ENCODE measurements at places on chromosomes 7 and 10.
A peak's percentile ranks its signal among the peaks of the same experiment; 100 is the strongest.

GRCh38 chr7:28348636-28349035 is 63.7 kb upstream of the CREB5 start:
- DNase-seq = no peak

GRCh38 chr10:21634599-21635365 is 100.8 kb downstream of the MLLT10 start:
- no peak for DNase-seq

DNA sequence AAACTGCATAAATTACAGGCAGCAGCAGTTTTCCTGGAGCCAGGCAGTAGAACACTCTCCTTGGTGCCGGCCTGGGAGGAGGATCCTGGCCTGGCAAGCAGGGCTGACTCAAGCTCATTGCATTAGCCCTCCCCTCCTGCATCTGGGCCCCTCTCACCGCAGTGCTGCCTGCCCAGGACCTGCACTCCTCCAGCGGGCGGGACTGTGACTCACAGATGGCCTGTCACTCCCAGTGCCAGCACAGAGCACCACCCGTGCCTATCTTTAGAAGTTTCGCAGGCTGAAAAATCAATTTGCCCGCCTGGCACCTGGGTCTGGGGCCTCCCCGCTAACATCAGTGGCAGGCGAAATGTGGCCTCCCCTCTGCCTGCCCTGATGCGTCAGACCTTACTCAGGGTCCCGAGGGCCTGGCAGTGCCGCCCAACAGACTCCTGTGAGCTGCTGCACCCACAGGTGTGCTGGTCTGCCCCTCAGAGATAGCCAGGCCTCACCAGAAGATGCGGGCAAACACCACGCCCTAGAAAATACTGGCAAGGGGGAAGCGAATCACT is 123.8 kb downstream of the KCNMA1 start:
- DNase-seq = no peak

DNA sequence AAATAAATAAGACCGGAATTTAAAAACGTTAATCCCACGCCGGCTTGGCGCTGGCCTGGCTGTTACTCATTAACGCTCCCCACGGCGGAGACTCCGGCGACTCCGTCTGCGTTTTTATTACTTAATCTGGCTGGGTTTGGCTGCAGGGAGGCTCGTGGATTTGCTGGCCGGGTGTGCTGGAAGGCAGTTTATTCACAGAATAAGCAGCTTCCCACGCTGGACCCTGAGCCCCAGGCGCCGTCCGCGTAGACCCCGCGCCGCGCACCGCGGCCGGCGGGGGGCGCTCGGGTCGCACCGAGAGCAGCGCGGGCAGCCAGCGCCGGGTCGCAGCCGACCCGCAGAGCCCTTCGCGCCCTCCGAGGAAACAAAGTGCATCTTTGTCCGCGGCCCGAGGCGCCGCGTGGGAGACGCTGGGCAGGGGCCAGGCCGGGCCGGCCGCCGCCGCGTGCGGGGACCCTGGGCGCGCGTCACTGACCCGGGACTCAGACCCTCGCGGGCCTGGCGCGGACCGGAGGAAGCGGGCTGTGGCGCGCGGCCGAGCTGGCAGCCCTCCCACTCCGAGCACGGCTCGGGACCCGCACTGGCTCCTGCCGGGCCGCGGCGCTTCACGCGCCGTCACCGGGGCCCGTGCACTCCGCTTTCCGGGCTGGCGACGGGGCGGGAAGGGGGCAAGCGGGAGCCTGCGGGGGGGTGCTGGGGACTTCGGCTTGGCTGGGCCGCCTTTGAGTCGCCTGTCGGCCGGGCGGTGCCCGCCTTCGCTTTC is 587 bp upstream of the GRK5 start:
- DNase-seq = peak; percentile 50

GRCh38 chr7:94655848-94656657 is at the start of gene SGCE:
SGCE (minus strand) TSS chr7:94656133; CDS start chr7:94656098, 35 bp downstream.
- DNase-seq = peak; percentile 15

DNA sequence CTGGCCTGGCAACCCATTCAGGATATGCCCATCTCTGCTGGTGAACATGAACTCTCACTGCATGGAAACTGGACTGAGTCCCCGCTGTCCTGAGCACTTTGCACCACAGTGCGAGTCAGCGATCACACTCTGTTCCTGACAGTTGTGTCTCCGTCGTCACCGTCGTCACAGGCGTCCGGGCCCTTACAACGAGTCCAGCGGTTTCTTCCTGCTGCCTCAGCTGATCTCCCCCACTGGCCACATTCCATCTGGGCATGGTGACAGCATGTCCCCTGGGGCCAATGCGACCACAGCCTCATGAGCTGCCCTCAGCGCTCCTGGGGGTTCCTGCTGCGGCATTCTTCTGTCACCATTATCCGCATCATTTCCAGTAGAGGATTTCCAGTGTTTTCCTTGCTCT is 76.8 kb upstream of the KLF6 start:
- no peak for DNase-seq

GRCh38 chr10:121891103-121891502 is 36.7 kb downstream of the ATE1 start:
- no peak for DNase-seq

- no peak for DNase-seq
Measured at GRCh38 chr7:150965273-150965830, 12.8 kb downstream of the KCNH2 start.

DNA sequence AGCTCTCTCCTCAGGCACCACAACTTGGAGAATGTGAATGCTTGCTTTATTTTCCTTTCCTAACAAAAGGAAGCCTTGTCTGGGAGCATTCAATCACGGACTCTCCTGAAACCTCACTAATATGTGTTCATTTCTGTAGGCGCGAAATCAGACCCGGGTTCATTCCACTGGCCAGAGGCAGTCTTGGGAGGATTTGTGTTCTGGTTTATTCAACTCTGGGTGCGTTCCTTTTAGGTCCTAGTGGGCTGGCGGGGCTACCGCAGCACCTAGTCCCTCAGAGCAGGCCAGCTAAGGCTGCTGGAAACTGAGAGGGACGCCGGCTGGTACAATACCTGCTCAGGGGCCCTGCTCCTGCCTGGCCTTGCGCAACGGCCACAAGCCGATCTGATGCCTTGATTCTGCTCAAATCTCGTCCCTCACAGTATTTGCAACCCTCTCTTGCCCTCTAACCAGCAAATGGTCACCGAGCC is 7.5 kb downstream of the HOXA4 start:
- no peak for DNase-seq

GRCh38 chr10:113069595-113069994 is 119.5 kb downstream of the TCF7L2 start:
- no peak for DNase-seq

DNA sequence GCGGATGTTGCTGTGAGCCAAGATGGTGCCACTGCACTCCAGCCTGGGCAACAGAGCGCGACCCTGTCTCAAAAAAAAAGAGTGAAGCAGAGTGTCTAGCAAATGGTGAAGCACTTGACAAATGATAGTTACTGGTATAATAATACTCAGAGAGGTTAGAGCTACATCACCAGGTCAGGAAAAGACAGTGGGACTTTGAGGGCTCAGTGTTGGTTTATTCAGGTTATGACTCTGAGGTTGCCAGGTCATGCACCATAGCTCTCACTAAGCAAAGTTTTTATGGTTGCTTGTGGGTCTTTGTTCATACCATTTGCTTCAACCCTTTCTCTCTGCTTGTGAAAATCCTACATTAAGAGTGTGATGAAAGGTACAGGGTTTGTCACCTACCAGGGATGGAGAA is 13.6 kb downstream of the MRPS33 start:
- DNase-seq = no peak

- DNase-seq = no peak
Measured at GRCh38 chr10:128180843-128181242, 54.6 kb upstream of the MKI67 start.

DNA sequence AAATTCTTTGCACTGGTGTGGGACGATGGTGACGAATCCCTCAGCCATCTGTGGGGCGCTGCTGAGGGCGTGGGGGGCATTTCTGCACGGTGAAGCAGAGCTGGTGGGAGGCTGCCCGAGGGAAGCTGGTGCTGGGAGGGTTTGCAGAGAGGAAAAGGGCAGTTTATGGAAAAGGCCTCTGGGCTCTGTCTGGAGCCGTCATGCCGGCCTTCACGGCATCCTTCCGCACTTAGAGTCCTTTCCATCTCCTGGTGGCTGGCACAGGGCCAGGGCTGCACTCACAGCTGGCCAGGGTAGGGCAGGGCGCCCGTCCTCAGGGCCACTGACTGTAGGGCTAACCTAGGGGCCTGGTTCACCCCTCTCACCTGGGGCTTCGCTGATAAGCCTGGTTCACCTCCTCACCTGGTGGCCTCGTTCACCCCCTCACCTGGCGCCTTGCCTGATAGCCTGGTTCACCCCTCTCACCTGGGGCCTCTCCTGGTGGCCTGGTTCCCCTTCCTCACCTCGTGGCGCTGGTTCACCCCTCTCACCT is 598 bp upstream of the AMZ1 start:
- DNase-seq = no peak

GRCh38 chr10:46545861-46546590 is 10.4 kb downstream of the GPRIN2 start:
- DNase-seq = no peak

GRCh38 chr10:31383810-31384588 is 65.0 kb downstream of the ZEB1 start:
- DNase-seq = no peak

DNA sequence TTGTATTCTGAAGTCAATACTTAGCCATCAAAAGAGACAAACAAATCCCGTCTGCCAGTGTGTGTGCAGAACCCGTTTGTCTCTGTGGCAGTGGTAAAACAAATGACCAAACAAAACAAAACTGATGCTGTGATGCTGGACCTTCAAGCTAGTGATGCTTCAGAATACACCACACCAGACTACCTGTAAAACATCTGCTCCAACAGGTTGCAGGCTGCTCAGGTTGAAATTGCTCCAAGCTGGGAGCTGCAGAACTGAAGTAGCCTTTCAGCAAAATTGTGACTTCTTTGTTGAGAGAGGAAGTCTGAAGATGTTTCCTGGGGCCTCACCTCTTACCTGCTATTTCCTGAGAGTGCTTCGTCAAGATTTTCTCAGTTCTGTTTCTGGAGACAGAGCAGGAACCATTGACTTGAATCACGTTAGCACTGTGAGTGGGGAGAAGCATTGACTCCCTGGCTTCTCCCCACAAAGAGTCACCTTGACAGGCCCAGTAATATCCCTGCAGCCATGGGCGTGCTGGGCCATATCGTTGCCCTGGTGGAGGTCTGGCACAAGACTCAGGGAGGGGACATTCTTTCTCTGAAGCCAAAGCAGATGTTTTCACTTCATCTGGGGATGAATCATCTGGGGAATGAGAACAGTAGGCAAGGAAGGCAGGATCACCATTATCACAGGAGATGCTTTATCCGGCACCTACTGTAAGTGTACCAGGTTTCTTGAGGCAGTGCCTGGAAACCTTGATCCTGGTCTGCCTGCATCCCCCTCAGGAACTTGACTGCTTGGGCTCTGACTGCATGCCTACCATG is 80.2 kb downstream of the RBM20 start:
- DNase-seq = no peak

DNA sequence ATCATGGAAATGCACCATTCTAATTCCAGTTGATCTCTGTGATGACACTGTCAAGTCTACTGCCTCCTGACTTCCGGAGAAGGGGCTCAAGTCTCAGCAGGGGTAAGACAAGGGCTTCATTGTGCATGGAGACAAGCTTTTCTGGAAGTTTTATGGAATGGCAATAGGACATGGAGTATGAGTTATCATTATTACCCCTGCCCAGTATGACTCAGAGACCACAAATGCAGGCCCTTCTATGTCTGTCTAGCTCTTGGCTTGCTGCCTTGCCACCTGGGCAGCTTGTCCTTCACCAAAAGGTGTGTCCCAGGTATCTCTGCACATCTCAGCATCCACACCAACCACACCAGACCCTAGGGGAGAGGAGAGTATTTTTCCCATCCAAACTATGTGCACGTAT is 34.9 kb upstream of the KIAA1217 start:
- DNase-seq = no peak

GRCh38 chr7:7104314-7104698 is 78.0 kb upstream of the C1GALT1 start:
- no peak for DNase-seq

DNA sequence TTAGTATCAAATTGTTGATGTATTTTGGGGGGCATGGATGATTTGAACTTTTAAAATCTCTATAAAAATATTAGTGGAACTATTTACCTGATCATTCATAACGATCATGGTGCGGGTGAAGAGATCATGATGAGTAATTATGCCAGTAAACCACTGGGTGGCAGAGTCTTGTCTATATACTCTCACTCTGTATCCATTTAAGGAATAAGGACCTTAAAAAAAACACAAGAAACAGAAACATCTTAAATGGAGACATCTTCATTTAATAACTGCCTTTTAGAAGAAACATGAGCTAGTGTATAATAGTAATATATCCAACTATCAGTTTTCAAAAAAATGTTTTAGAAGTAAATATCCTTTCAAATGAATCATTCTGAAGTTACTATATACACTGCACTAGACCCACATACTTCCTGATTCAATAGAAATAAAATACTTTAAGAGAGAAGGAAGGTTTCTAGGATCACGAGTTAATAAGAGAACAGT is 84.0 kb downstream of the NRBF2 start:
- DNase-seq = no peak

DNA sequence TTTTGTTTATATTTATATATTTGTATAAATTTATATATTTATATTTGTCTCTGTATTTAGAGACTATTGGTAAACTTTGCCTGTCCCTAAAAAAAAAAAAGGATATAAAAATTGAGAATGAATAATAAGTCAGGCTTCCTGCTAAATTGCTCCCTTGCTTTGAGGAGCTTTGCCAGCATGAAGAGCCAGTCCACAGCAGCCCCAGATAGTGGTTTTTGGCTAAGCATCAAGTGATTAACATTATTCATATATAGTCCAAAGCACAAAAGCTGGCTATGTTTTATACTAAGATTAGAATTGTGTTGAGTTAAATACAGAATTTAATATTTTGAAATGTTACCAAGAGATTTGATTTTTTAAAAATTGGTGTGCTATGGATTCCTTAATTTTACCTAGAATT is 264.9 kb upstream of the FERD3L start:
- no peak for DNase-seq

- DNase-seq = no peak
Measured at GRCh38 chr7:126702242-126703016, 550.3 kb downstream of the GRM8 start.

All from stimulated activated CD8-positive, alpha-beta memory T cell treated with anti-CD3 and anti-CD28 coated beads, Interleukin-2, amount 100 ng/mL, for 1 hour (primary cell).